Glutamatergic neuron (in vitro differentiated cells): ENCODE measurements at places on chromosomes 11 and 22.

DNA sequence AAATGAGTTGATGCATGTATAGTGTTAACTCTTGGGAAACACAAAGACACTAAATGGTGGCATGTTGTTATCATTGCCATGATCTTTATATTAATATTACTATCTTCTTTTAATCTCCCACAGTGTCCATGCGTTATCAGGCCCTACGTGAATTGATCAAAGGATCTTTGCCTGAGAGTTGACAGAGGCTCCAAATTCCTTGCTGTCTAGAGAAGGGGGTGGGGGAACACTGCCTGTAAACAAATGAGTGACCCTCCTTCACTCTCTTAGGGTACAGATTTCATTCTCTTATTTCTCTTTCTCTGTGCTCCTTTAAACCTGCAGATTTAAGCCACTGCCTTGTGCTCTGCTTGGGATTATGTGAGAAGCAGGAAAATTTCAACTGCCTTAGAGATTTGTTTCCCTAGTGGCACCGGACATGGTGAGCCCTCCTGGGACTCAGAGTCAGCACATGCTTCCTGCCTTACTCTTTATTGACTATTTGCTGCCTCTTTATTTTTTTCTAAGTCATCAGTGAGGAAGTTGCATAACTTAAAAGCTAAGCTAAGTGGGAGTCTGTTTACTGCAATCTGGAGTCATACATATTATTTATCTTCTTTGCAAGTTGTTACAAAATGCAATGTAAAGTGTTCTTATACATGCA, 122.9 kb downstream of the MAML2 start:
- DNase-seq = no peak

GRCh38 chr11:116225784-116226585, 546.8 kb downstream of the BUD13 start:
- DNase-seq = no peak

GRCh38 chr11:8389029-8389996, 125.6 kb upstream of the LMO1 start:
- DNase-seq = no peak

DNA sequence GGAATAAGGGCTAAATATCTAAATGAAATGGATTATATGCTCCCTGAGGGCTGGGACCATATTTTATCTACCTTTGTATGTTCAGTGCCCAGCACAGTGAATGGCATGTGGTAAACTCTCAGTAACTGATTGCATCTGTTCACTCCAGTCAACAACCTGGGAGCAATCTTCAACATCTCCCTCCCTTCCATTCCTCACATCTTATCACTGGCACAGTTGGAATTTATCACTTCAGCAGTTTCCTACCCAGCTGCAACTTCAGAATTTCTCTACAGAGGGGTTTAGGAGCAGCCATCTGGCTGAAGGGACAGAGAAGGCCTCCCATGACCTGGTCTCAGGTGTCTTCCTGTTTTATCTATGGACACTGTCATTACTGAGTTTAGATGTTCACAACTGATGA, 9.8 kb upstream of the SIK2 start:
- no peak for DNase-seq

DNA sequence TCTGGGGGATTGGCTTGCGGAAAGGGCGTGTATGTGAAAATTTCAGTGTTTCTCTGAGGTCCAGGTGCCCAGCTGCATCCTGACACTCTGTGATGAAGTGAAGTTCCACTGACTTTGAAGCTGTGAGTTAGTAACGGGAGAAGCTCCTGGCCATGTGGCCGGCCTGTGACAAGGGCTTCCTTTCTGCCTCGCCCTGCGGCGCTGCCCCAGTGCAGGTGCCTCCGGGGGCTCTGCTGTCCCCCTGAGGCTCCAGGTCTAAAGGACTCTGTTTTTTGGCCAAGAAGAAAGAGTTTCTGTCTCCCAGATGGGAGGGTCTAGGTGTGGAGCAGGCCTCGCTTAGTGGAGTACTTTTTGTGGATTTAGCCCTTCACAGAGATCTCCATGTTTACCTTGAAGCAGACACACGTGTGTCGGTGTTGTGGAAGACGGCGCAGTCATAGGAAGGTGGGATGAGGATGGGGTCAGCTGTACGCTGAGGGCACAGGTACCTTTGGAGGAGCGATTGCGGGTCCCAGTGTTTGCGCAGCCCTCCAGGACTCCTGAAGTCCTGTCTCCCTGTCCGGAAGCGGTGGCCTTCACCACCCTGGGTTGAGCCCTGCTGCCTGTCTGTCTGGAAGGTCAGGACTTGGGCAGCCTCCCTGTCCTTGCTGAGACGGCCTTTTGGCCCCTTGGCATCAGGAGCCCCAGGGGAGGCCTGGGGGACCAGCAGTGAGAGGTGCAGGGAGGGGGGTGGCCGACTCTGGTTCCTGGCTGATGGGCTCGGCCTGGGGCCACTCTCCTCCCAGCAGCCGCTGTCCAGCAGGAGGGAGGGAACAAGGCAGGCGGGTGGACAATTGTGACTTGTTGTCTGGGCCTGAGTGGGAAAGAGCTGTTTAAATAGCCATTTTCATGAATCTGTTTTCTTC, 1249.3 kb downstream of the BRD1 start:
- peak; percentile 13 for DNase-seq

- DNase-seq = no peak
Observed at GRCh38 chr11:22922672-22923071, 62.4 kb upstream of the CCDC179 start.

DNA sequence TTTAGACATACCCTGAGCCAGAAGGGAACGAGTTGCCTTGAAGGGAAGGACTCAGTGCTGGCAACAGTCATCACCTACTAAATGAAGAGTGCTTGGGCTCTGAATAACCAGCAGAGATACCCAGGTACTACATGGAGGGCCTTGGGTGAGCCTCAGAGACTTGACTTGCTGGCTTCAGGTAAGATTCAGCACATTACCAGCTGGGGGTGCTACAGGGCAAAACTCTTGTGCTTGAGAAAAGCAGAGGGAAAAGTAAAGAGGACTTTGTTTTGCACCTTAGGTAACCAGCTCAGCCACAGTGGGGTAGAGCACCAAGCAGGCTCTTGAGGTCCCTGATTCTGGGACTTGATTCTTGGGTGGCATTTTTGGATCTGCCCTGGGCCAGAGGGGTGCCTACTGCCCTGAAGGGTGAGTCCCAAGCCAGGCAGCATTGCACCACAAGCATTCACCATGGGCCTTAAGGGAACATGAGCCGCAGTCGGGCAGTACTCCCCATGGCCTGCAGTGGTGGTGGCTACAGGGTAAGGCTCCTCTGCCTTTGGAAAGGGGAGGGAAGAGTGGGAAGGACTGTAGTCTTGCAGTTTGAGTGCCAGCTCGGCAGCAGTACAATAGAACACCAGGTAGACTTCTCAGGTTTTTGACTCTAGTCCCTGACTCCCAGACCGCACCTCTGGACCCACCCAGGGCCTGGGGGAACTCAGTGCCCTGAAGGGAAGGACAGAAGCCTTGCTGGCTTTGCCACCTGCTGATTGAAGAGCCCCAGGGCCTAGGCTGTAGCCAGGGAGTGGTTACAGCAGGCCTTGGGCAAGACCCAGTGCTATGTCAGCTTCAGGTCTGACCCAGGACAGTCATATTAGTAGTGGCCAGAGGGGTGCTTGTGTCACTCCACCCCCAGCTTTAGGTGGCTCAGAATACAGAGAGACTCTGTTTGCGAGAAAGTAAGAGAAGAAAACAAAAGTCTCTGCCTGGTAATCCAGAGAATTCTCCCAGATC, 22.7 kb upstream of the PLEKHA7 start:
- no peak for DNase-seq

GRCh38 chr11:125496529-125496857, 428 bp upstream of the FEZ1 start:
- DNase-seq = no peak

- no peak for DNase-seq
Observed at GRCh38 chr11:46036969-46037368, 84.3 kb downstream of the PHF21A start.

- no peak for DNase-seq
Observed at GRCh38 chr11:62004473-62004872, 37.0 kb upstream of the FTH1 start.

GRCh38 chr11:132028380-132029240, 658.2 kb downstream of the NTM start:
- peak; percentile 70 for DNase-seq

- peak; percentile 90 for DNase-seq
Observed at GRCh38 chr22:33000342-33001280, 57.6 kb downstream of the SYN3 start.

DNA sequence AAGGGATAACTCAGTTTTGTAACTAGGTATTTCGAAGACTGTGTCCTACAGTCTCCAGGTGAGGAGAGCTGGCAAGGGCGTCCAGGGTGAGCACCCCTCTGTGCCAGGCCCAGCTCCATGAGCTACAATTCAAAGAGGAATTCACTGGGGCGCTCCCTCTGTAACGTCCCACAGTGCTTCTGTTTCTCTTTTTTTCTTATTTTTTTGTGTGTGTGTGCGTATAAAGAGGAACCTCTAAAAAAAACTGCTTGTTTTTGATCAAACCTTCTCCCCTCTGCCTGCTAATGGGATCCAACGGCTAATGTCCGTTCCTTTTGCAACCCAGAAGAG, 17.1 kb downstream of the ASCC2 start:
- DNase-seq = no peak

DNA sequence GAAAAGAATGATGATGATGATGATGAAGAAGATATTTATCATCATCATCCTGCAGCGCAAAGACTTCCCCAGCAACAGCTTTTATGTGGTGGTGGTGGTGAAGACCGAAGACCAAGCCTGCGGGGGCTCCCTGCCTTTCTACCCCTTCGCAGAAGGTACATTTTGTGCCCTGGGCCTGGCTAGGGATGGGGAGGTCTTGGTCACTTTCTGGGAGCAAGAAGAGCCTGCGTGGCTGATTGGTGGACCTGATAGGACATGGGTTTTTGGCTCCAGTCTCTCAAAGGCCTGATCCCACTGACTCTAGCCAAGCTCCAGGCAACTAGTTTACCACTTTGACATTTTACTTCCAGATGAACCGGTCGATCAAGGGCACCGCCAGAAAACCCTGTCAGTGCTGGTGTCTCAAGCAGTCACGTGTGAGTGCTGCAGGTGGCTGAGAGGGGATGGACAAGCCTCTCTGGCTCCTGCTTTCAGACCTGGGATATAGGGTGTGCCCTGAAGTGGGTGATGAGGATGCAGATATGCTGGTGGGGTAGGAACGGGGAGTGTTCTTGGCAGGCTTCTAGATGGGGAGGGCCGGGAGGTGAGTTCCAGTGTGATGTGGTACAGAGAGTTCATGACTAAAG, 5.3 kb downstream of the SIDT2 start:
- no peak for DNase-seq
